ENCODE measurements at places on chromosomes 7 and 10.

- no peak for DNase-seq
Observed at GRCh38 chr10:15360566-15360965, 10.5 kb downstream of the FAM171A1 start.

GRCh38 chr7:126213876-126214275 is 1038.9 kb downstream of the GRM8 start:
- DNase-seq: no peak

DNA sequence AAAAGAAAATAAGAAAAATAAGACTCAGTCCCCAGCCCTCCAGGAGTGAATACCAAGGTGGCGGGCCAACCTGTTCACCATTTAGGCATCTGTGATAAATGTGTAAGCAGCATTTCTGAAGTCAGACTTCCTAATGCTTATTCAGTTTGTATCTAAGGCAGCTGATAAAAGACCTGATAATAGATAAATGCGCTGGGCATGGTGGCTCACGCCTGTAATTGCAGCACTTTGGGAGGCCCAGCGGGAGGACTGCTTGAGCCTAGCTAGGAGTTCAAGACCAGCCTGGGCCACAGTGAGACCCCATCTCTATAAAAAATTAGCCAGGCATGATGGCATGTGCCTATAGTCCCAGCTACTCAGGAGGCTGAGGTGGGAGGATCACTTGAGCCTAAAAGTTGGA is 103.6 kb downstream of the SPDYE5 start:
- DNase-seq: no peak

DNA sequence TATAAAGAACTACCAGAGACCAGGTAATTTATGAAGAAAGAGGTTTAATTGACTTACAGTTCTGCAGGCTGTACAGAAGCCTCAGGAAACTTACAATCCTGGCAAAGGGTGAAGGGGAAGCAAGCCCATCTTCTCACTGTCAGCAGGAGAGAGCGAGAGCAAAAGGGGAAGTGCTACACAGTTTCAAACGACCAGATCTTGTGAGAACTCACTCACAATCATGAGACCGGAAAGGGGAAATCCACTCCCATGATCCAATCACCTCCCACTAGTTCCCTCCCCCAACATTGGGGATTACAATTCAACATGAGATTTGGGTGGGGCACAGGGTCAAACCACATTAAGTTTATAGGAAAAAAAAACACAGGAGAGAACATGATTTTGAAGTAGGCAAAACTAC is 222.1 kb upstream of the SHH start:
- DNase-seq: no peak

DNA sequence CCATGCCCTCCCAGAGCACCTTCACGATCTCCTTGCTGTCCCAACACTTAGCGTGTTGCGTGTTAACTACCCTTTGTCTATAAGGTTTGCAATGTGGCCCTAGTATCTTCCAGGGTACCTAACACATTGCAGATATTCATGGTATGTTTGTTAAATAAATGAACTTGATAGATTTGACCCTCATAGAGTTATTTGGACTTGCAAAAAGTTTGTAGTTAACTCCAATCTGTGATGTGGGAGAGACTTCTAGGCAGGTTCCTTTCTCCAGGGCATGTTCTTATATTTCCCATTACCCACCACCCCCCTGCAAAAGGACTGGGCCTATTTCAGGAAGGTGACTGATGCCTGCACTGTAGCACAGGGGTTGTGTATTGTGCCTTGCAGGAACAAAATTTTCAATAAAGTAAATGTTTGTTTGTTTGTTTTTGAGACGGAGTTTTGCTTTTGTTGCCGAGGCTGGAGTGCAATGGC is 612 bp downstream of the HILPDA start:
- DNase-seq: no peak

GRCh38 chr7:158447506-158448171 is 140.0 kb downstream of the PTPRN2 start:
- no peak for DNase-seq

GRCh38 chr7:117270371-117270770 is 52.5 kb downstream of the WNT2 start:
- DNase-seq: no peak

GRCh38 chr10:130618647-130619046 is 482.5 kb downstream of the GLRX3 start:
- no peak for DNase-seq

DNA sequence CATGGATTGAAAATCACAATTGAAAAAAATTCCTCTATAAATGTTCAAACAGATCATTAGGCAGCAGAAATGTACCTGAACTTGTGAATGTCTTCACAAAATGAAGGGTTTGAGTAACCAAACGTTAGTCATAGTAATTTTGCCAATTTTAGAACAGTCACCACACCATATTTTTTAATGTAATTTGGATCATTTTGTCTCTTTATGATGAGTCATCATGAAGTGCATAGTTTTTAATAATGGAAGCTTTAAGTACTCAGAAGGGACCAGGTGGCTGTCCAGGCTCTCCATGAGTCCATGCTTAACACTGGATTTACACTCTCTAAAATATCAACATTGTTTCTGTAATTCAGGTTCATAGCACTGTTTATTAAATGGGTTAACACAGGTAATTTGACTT is 219.2 kb downstream of the ETV1 start:
- DNase-seq: no peak

DNA sequence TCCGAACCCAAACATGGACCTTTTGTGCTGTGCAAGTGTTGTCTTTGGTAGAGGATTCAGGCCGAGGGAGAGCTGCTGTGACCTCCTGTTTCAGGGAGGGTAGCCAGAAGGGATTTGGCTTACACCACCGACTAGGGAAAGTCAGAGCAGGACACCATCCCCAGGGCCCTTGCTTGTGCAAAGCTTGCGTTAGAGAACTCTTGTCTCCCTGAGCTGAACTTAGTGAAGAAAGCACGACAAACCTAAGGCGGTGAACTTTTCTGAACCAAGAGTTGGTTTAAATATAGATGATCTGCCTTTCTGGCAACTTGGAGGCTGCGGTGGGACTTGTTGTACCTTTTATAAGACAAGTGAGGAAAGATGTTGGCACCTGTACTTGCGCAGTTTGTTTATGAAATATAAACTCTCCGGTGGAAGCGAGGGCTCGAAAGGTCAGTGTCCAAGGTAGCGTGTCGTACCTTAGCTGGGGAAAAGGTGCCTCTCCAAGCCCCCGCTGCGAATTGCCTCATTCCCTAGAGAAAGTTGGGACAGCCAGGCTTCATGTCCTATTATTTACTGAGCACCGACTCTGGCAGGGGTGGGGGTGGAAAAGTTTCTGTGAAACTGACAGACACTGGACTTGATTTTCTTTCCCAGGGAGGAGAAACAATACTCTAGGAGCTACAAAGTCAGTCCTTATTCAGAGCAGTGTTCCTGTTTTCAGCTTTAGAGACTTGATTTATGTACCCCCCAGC is 31.6 kb downstream of the WBP1L start:
- no peak for DNase-seq

- DNase-seq: no peak
Observed at GRCh38 chr10:31635415-31636065, 293.1 kb downstream of the ARHGAP12 start.

DNA sequence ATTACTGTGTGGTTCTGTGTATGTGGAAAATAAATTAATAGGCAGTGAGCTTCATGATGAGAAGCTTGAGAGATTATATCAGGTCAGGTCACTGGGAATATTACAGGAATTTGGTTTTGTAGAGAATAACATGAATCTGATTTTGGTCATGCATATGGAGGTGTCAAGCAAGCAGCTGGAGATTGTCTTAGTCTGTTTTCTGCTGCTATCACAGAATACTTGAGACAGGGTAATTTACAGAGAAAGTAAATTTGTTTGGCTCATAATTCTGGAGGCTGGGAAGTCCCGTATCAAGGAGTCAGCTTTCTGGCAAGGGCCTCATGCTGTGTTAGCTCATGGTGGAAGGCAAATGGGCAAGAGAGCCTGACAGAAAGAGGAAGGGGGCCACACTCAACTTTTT is 120.7 kb upstream of the FAM3C start:
- DNase-seq: no peak
